Daoy (cell line): ENCODE measurements at places on chromosomes 4 and X. TPM values are rescaled to one million over a fixed set of nuclear protein-coding genes. Genes with fewer than 3 reads are reported as not detected.

SPOCK3 gene
- total RNA-seq: not detected in 2 replicates

RHOXF1 gene
- total RNA-seq: not detected in 2 replicates

S100P gene
- total RNA-seq: not detected in 2 replicates

CPLX1 gene
- not detected in 2 replicates for total RNA-seq

MAOB gene
- total RNA-seq: 0.06 and 0.46 TPM in 2 replicates

SYN1 gene
- total RNA-seq: not detected in 2 replicates

ODAPH gene
- 0.97 TPM in 1 of 2 replicates, not detected in the other for total RNA-seq

CYTL1 gene
- total RNA-seq: 15.8 and 22.1 TPM in 2 replicates

TACR3 gene
- not detected in 2 replicates for total RNA-seq

- DNase-seq: no peak
Measured at GRCh38 chrX:154696676-154697045, 43.3 kb upstream of the CTAG2 start.

DNA sequence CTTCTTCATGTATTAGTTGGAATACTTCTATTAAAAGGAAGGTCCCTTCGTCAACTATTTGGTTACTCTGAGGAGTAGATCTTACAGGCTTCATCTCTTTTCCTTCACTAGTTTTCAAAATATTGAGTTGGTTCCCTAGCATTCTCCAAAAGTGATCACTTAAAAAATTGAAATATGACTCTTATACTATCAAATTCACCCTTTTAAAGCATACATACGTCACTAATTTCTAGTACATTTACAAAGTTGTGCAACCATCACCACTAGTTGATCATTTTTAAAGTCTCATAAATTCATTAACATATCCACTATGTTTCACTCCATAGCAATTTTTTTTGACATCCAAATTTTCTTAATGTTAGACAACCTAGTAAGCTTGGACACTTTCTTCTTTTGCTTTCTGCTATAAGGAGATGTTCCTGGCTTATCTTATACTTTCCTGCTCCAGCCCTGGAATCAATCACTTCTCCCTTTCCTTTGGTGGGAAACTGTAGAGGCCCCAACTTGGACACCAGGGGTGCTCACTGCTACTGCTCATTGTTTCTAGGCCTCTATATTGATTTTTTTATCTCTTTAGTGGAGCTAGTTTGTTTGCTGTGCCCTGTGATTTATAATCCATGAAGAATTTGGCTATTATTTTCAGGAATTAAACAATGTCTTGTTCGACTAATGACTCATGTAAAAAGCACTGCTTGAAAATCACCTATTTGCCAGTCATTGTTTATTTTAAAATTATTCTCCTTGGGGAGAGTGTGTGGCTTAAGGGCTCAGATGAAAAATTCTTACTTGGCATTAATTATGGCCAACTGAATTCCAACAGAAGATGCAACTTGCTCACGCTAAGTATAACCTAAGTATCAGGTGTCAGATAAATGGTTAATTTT, 4.0 kb upstream of the ZFX start:
- peak; percentile 30 for DNase-seq

- DNase-seq: no peak
Measured at GRCh38 chr4:101286663-101287062, 60.7 kb downstream of the PPP3CA start.

DNA sequence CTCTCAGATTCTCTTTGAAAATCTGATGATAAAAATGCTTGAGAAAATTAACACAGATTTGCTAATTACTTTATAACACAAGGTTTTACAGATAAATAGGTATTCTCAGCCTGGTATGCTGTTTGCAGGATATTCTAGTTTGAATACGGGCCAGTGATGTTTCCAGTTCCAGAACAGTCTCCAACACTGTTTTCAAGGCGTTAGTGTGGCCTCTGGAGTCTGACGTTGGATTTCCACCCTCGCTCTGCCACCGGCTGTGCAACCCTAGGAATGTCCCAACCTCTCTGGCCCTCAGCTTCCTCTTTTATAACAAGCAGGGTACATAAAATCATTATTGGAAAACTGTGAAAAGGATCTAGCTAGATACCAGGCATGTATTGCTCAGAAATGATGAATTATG, 23.8 kb upstream of the CYP4V2 start:
- no peak for DNase-seq

DNA sequence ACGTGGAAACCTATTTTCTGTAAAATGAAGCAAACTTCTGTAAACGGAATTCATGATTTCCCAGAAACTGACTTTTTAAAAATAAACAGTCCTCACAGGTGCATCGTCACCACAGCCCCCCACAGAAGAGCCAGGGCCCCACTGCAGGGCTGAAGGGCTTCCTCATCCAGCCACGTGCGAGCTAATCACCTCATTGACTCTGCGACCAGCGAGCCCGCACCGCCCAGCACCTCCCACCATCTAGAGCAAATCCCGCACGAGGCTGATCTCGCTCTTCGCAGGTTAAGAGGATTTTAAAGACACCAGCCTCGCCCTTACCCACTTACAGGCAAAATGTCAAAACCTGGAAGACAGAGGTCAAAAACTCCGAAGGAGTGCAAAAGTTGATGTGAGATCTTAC, 14.8 kb downstream of the PPP2R3B start:
- DNase-seq: no peak

DNA sequence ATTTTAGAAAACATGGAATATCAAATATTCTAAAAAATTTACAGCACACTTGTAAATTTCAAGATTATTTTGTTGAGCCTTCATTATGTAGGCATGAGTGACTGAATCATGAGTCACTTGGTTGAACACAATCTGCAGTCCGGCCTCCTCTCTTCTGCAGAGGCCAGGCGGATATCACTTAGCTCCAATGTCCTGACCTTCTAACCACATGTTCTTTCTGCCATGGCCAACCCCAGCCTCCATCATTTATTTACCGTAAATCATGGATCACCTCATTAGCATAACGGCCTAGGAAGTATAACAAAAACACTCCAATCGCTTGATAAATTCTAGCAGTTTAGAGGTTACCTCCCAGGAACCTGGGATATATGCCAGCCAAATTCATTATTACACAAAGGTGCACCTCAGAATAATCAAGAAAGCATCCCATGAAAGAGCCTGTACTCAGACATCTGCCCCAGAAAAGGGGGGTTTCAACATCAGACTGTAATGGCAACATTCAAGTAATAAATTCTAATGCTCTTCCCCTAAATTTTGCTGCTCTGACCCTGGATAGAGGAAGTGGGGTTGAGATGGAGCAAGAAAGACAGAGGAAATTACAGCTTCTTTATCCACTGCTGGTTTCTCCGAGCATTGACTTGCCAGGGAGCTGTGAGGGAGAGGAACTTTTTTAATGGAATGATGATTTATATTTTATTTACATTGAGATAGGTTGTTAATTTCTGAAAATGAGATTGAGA, 2153.6 kb upstream of the AGA start:
- DNase-seq: peak; percentile 28

GRCh38 chrX:18390941-18391538, 34.4 kb upstream of the CDKL5 start:
- DNase-seq: peak; percentile 16

DNA sequence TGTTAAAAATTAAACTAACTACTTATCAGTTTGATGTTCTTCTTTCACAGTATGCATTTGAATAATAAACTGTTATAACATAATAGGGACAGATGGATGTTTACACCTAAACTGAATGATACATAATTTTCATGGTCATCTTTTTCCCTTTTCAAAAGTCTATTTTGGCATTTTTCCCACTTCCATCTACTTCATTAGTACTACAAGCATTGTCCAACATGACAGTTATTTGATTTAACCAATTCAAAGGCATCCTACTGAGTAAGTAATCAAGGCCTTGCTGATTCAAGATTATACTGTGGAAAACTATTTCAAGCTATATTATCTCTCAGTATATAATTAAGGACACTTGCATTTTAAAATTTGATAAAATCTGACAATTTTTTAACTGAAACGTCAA, 212.9 kb downstream of the FAT4 start:
- DNase-seq: no peak

GRCh38 chrX:38275615-38276014, 51.7 kb downstream of the RPGR start:
- DNase-seq: peak; percentile 68

DNA sequence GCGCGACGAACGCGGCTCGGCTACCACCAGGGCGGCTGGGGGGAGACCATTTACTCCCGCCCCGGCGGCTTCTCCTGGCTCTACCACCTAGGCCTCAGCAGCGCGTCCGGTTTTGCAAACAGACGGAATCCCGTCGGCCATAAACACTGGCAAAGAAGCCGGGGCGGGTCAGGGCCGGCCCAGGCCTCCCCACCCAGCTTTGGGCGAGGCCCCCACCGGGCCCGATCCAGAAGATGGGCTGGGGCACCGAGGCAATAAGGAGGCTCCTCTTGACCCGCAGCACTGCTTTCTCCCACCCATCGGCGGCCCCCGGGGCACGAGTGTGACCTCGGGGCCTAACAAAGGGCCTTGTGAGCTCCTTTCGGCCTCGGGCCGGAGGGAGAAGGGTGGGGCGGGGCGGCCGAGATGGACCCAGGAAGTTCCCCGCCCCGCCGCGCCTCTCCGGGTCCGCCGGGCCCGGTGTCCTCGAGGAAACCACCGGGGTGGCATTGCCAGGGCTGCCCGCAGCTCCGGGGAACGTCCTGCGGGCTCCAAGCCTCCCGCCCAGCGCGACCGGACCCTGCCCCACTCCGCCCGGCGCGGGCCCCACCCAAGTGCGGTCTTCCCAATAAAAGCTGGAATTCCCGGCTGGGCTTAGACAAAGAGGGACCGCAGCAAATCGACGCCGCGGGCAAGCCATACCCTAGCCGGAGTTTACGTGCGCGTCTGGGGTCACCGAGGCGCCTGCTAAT, 5.9 kb downstream of the BCOR start:
- no peak for DNase-seq

DNA sequence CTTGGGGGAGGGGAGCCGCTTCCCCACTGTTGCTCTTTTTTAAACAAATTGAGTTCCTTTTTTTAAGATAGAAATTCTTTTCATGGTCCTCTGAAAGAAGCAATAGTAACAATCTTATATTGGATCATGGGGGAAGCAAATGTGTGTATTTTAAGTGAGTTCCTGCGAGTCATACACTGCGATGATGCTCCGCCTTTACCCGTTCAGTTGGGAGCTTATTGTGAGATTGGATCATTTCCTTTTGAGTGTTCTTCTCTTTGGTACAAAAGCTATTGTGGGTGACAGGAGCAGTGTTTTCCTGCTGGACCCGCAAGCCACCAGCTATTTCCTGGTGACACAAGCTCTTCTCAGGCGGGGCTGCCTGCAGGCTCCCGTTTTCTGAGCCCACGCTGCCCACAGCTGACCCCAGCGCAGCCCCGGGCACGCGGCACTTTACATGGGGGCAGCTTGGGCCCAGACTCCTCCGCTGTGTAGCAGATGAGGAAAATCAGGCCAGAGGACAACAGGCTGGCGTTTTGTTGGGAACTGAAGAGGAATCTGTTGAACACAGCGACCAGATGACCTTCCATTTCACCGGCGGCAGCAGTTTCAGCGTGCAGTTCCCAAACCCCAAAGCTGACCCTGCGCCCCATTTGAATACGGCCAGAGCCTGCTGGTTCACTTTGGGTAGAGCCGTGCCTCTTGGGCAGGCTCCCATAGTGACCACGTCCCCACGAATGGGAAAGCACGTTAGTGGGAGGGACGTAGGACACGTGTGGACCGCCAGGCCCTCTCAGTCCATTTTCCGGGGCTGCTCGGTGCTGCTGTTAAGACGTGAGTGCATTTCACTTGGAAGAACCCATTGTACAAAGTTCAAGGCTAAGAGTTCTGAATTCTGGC, 12.2 kb downstream of the TADA2B start:
- DNase-seq: no peak

DNA sequence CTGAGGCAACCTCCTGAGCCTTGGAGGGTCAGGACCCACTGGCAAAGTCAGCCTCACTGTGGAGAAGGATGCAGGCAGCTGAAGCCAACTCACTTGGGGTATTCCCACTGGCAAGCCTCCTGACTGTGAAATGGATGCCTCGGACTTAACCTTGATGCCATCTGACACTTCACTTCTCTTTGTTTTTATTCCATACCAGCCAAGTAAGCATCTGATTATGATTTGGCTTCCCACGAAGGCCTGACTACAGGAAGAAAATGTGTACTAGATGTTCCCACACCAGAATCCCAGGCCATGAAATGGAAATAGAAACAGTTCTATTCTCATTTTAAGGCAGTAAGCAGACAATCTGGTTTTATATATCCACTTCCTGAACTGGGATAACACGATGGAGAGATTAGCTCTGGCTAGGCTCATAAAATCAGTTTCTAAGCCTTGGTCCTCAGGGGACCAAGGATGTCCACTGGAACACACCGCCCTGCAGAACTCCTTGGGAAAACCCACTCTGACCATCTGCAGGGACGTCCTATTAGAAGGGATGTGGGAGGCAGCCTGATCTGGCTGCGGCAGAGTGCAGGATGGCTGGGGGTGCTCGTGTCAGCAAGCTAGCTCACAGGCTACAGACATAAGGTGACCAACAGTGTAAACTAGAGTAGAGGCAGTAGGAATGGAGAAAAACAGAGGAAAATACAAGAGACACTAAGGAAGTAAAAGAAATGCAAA, 89.3 kb downstream of the TSPAN5 start:
- DNase-seq: peak; percentile 6

GRCh38 chr4:109864134-109864533, 16.2 kb downstream of the LRIT3 start:
- no peak for DNase-seq

GRCh38 chr4:67465763-67466052, 79.6 kb downstream of the CENPC start:
- DNase-seq: no peak

GRCh38 chrX:9172464-9172850, 138.5 kb upstream of the FAM9B start:
- no peak for DNase-seq

DNA sequence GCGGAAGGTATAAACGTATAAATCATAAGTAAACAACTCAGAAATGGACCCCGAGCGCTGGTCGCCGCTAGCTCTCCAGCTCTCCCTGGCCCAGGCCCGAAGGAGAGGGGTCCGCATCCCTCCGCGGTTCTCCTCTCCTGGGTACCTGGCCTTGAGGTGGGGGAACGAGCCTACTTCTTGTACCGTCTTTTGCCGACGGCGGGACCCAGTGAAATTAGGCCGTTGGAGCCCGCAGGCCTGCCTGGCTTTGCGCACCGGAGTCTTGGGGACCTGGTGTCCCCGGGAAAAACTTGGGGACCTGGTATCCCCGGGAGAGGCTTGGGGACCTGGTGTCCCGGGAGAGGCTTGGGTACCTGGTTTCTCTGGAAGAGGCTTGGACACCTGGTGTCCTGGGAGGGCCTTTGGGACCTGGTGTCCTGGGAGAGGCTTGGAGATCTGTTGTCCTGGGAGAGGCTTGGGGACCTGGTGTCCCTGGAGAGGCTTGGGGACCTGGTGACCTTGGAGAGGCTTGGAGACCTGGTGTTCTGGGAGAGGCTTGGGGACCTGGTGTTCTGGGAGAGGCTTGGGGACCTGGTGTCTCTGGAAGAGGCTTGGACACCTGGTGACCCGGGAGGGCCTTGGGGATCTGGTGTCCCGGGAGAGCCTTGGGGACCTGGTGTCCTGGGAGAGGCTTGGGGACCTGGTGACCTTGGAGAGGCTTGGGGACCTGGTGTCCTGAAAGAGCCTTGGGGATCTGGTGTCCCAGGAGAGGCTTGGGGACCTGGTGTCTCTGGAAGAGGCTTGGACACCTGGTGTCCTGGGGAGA, 12.0 kb downstream of the SHOX start:
- DNase-seq: no peak
